Stimulated activated CD8-positive, alpha-beta memory T cell treated with anti-CD3 and anti-CD28 coated beads, Interleukin-4, amount 100 ng/mL, for 1 hour (primary cell): ENCODE measurements at places on chromosomes 2 and 18.

DNA sequence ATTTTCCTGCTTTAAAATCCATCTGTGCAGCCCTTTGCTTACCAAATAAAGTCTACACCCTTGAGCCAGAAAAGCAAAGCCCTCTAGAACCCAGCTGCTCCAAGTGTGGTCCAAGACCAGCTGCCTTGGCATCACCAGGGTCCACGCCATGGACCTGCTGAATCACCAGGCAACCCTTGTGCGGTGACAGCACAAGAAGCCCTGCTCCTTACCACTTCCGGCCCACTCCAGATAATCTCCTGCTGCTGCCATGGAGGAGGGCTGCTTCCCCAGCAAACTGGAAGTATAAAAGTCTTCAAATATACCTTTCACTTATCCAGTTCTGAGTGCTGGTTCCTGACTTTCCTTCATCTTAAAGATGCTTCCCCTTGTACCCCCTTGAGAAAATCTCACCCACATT lies 106.0 kb upstream of the PKDCC start:
- DNase-seq, result no peak

DNA sequence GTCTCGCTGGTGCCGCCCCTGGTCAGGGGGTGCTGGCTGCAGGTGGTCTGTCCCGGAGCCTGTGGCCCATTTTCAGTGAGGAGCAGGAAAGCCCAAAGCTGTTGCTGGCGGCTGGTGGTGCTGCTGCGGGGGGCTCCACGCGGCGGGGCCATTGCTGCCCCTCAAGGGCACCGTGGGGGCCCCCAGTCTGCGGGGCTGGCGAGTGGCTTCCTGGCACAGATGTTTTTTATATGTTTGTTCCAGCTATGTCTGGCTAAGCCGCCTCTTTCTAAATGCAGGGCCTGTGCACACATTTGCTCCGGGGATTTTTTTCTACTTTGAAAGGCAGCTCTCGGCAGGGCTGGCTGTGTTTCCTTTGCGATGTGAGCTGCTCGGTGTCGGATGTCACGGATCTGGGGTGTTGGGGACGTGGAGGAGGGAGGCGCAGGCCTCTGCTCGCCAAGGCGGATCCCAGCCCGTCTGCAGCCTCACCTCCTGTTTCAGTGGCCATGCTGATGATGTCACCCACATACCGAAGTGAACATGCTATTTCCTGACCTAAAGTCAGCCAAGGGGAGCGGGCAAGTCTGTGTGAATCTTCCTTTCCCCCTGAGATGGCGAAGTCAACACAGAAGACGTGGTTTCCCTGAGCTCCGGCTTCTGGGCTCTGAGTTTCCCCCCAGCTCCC lies 112.0 kb upstream of the CTDP1 start:
- no peak for DNase-seq

DNA sequence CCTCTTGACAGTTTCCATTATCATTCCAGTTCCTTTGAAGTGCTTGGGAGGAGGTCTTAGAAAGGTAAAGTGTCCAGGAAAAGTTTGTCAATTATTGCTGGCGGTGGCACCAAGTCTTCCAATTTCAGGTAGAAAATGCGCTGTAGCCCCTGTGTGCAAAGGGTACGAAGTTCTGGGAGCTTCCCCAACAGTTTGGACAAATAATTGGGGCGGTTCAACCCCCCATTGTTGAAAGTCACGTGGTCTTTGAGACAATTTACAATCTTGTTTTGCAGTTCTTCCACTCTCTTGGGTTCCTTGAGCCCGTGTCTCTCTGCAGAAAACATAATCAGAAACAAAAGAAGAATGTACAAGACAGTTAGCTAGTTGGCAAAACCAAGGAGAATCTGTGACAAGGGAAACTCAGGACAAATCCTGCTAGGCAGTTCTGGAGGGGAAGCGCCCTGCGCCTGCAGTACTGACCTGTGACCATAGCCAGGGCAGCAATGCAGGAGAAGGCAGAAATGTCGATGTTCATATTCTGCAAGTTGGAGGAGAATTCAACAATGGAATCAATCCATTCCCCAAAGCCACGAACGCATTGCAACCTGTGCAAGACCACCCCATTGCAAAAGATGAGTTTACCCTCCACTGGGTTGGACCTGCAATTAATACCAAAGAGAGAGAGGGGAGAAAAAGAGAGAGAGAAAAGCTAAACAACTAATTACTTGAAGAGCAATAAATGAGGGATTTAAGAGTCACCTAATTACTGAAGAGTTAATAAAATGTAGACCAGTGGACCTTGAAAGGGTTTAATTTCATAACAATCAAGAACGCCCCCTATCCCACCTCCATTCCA lies 6.6 kb downstream of the NR4A2 start:
- DNase-seq, result no peak

GRCh38 chr18:45760462-45761036 lies 36.6 kb downstream of the SLC14A1 start:
- DNase-seq, result no peak

DNA sequence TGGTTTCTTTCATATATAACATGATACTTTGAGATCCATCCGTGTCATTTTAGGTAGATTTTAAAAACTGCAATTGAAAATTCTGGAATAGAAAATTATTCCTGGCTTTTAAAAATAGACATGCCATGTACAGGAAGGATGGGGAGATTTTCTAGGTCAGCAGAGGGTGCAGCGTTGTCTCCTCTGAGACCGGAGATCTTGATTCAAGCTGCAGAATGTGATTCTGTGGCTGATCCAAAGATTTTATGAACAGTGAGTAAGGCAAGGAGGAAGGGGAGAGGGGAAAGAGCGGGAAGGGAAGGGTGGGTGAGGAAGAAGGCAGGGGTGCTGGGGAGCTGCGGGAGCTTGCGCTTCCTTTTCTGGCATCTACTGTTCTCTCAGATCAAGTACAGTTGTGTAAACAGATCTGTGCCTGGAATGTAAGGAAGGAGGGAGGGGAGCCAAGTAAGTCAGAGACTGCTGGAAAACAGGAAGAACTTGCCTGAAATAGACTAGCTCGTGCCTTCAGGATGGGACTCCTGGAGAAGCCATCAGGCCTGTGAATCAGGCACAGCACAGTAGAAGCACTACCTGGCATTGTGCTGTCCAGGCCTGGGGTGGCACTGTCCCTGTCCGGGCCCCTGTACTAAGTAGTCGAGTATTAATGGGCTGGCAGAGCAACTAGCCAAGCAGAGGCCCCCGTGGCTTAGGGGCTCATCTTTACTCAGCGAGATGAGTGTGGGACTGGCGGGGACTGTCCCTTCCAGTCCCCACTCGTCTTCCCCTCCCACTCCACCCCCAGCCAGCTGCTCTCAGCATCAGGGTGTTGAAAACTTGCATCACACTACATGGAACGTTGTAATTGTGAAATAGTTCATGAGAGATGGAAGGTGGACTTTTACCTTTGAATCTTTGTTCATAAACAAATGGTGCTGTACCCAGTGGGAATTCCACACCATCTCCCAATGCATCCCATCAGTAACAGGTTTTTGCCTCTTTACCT lies 163.5 kb downstream of the UXS1 start:
- no peak for DNase-seq

GRCh38 chr2:96110621-96111256 lies 5.6 kb downstream of the ADRA2B start:
- DNase-seq, result no peak

DNA sequence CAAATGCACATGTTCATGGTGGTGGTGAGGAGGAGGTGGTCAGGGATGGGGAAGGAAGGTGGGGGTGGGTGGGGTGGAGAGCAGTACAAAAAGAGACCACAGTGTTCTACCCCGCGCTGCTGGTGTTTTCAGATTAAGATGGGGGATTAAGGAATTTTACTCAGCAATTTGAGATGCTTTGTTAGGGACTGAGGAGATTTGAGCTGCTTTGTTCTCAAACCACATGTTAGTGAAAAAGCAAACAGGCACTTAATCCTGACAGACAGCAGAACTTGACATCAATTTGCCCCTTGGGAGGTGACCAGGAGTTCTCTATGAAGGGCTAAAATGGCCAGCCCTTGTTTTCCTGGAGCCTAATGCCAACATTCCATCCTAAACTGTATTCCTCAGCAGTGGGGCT lies 244.5 kb downstream of the MEIS1 start:
- no peak for DNase-seq

GRCh38 chr2:57886161-57886786 lies 160.3 kb upstream of the VRK2 start:
- no peak for DNase-seq

GRCh38 chr2:212538305-212539071 lies at the start of gene ERBB4:
Gene ERBB4, minus strand, starts transcription at chr2:212538802. Its CDS starts 272 bp downstream, at chr2:212538530.
- no peak for DNase-seq

DNA sequence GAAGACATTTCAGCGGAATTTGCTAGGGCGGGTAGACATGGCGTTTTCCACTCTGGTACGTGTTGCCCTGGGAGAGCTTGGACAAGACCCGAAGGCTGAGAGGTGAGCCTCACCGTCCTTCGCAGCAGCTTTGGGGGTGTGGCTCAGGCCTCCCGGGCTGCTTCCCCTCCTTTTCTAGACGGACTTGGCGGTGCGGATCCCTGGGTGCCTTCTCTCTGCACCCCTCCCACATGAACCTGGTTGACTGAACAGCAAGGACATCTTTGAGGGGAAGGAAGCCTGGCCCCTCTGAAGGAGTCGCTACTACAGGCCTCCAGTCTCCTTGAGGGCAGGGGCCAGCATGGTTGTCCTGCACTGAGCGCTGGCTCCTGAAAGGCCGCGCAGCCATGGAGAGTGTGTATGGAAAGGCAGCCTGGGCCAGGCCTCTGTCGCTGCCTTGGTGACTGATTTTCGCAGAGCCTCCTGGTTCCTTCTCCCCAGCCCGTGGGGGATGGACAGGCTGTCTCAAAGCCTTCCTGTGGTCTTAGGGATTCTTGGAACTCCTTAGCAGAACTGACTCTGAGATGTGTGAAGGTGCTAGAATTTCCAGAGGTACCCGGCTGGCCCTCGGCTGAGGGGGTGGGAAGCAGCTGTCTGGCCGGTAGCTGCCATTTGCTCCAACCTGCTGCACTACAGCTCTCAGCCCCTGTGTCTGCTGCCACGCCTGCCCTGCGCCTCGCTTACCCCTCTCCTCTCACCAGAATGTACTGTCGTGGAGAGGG lies 9.9 kb downstream of the CNNM4 start:
- DNase-seq, result no peak

DNA sequence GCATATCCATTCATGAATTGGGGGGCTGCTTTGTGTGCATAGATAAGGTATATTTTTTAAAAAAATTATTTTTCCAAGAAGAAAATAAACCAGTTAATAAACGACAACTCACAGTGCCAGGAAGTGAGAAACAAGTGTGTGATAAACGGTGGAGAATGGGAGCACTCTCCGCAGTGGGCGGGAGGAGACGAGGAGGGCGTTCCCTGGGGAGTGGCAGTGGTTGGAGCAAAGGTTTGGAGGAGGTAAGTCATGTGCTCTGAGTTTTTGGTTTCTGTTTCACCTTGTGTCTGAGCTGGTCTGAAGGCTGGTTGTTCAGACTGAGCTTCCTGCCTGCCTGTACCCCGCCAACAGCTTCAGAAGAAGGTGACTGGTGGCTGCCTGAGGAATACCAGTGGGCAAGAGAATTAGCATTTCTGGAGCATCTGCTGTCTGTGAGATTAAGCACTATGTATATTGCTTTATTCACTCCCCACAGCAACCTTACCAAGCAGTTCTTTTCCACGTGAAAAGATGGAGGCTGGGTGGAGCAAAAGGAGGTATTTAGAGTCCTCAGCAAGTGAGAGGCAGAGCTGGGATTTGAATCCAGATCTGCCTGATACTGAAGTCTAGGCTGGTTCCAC lies 27.0 kb upstream of the CASP8 start:
- peak; percentile 73 for DNase-seq

- DNase-seq, result no peak
These were observed 98.6 kb downstream of the CAPN13 start for GRCh38 chr2:30708491-30709290.
